ENCODE measurements at places on chromosomes 5 and 9.

GRCh38 chr5:53313145-53313544 lies 167.3 kb upstream of the FST start:
- DNase-seq = no peak

DNA sequence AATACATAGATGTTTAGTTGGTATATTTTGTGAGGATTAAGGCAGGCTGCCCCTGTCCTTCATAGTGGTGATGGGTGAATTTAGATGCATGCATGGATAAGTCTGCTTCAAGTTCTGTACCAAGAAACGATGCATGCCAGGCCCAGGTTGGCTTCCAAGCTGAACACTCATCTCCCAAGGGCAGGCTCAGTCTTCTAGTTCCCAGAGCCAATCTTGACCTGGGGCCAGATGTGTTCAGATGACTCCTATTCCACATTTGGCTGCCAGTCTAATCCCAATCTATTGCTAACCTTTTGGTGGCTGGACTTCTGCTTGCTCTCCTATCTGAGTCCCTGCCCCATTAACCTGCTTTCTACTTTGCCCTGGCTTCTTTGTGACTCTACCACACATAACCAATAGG lies 18.5 kb upstream of the SNAPC3 start:
- DNase-seq = no peak

- DNase-seq = no peak
These were observed 15.0 kb upstream of the RAPGEF1 start for GRCh38 chr9:131754846-131755245.

DNA sequence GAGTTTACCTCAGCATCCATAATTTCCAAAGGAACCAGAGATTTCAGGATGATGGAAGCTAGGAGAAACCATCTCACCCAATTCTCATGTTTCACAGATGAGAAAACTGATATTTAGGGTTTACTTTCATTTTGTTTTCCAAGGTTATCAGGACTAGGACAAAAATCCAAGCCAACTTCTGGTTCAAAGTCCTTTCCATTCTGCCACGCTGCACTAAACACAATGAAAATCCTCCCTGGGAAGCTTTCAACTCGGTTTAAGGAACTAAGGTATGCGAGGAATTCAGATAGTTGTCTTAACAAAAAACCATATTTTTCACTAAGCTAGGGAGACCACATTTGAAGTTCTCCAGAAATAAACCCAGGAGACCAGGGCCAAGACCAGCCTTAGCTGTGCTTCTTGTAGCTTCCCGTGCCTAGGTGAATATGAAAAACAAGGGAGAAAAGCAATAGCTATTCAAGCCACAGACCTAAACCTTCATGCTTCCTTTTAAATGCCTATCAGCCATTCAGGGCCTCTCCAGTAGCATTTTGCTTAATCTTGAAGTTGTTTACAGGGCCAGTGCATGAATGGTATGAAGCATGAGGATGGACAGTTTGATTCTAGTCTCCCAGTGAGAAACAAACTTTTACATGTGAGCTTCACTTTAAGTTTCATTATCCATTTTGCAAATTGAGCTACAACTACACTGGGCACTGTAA lies 167.9 kb downstream of the DENND1A start:
- DNase-seq = no peak

DNA sequence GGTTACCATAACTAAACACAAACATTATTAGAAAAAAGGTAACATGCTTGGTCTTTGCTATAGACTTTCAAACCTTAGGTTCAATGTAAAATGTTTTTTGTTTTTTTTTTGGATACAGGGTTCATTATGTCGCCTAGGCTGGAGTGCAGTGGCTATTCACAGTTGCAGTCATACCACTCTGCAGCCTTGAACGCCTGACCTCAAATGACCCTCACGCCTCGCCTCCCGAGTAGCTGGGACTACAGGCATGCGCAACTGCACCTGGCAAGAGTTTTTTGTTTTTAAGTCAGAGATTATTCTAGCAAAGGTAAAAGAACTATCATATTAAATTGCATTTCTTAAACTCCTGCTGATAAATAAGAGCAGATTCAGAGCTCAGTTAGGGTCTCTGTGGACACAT lies 55.1 kb upstream of the NR5A1 start:
- no peak for DNase-seq

Measured in activated CD4-positive, alpha-beta T cell treated with anti-CD3 and anti-CD28 coated beads for 1 hour (primary cell).